ENCODE measurements at places on chromosomes 12 and 14. TPM values are rescaled to one million over a fixed set of nuclear protein-coding genes. Genes with fewer than 3 reads are reported as not detected.

The RNFT2 gene
- 1.3 TPM for total RNA-seq

The RASSF9 gene
- total RNA-seq: 1.3 TPM

The CMKLR1 gene
- 5.7 TPM for total RNA-seq

GRCh38 chr12:76375470-76375869 is 27.3 kb upstream of the BBS10 start:
- no peak for DNase-seq

DNA sequence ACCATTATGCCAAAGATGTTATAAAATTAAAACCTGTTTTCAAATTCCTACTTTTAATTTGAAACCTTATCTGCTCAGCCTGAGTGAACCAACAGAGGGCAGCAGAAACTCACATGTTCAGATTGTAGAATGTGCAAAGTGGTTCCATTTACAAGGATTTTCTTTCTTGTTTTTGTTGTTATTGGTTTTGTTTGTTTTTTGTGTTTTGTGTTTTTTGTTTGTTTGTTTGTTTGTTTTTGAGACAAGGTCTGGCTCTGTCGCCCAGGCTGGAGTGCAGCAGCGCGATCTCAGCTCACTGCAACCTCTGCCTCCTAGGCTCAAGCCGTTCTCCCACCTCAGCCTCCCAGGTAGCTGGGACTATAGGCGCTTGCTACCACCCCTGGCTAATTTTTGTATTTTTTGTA is 22.8 kb upstream of the GARIN2 start:
- DNase-seq: peak; percentile 61

DNA sequence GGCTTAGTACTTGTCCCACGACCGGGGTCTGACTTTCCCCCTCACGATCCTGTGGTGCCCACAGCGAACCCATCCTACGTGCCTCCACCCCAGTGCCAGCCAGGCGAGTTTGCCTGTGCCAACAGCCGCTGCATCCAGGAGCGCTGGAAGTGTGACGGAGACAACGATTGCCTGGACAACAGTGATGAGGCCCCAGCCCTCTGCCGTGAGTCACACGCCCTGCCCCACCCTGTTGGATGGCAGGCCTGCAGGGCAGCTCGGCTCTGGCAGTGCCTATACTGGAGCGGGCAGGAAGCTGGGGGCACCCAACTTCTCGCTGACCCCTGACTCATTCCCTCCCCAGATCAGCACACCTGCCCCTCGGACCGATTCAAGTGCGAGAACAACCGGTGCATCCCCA is 18.3 kb upstream of the LRP1-AS start:
- no peak for DNase-seq

DNA sequence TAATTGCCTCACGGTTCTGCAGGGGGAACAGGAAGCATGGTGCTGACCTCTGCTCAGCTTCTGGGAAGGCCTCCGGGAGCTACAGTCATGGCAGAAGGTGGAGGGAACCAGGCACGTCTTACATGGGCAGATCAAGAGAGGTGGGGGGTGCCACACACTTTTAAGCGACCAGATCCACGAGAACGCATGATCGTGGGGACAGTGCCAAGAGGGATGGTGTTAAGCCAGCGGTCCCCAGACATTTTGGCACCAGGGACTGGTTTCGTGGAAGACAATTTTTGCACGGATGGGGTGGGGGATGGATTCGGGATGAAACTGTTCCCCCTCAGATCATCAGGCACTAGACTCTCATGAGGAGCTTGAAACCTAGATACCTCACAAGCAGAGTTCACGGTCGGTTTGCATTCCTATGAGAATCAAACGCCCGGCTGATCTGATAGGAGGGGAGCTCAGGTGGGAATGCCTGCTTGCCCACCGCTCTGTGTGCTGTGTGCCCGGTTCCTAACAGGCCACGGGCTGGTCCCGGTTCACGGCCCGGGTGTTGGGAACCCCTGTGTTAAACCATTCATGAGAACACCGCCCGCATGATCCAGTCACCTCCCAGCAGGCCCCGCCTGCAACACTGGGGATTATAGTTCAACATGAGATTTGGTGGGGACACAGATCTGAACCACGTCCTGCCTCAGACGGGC is 96.9 kb downstream of the ADGRD1 start:
- no peak for DNase-seq

DNA sequence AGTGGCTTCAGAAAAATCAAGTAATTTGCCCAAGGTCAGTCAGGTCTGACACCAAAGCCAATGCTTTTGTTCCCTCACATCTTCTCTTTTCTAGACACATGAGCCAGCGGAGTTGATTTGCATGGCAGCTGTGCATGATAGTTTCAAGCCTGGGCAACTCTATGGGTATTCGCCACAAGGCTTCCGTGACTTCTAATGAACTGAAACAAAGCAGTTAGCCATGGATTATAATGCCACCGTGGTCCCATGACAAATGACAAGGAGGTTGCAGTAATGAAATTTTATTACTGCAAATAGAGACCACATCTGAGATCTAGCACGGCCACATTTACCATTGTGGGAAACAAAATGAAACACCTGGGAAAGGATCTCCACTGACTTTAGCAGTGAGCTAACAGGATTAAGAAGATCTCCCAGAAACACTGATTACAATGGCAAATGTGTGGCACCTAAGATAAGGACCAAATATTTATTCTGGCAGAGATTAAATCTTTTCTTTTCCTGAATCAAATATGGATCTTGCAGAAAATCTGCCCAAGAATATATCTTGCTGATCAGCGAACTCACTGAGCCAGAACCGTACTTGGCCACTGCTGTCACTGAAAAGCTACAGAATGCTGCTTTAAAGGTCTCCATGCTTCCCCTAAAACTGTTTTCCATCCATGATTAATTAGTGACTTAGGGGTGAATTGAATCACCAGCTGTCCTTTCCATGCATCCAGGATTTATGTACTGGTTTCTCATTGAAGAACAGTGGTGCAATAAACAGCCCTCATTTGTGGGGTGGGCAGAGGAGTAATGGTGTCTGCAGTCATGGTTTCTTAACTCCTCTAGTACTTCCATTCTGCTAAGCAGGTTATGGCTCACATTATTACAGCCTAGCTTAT is 551.0 kb downstream of the DIO2 start:
- no peak for DNase-seq

DNA sequence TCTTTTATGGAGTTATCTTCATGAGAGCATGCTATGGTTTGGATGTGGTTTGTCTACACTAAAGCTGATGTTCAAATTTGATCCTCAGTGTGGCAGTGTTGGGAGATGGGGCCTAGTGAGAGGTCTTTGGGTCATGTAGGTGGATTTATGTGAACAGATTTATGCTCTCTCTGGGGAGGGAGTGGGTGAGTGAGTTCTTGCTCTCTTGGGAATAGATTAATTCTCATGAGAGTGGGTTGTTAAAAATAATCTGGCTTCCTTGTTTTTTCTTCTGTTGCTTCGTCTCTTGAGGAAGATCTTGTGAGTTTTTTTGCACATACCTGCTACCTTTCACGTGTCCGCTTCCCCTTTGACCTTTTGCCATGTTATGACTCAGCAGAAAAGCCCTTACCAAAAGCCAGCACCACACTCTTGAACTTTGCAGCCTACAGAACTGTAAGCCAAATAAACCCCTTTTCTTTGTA is 20.5 kb downstream of the DERA start:
- no peak for DNase-seq

GRCh38 chr14:57502586-57503254 is 9.1 kb upstream of the CCDC198 start:
- DNase-seq: peak; percentile 26

All from body of pancreas (tissue), 4 donors.